NCI-H460 (cell line): ENCODE measurements at places on chromosomes 11 and 22.

GRCh38 chr11:130379276-130379675 is 49.1 kb downstream of the ADAMTS8 start:
- no peak for DNase-seq

GRCh38 chr11:45927684-45928413 is 5.4 kb downstream of the LARGE2 start:
- DNase-seq: no peak

GRCh38 chr22:46038516-46039430 is 61.8 kb upstream of the WNT7B start:
- DNase-seq: no peak

DNA sequence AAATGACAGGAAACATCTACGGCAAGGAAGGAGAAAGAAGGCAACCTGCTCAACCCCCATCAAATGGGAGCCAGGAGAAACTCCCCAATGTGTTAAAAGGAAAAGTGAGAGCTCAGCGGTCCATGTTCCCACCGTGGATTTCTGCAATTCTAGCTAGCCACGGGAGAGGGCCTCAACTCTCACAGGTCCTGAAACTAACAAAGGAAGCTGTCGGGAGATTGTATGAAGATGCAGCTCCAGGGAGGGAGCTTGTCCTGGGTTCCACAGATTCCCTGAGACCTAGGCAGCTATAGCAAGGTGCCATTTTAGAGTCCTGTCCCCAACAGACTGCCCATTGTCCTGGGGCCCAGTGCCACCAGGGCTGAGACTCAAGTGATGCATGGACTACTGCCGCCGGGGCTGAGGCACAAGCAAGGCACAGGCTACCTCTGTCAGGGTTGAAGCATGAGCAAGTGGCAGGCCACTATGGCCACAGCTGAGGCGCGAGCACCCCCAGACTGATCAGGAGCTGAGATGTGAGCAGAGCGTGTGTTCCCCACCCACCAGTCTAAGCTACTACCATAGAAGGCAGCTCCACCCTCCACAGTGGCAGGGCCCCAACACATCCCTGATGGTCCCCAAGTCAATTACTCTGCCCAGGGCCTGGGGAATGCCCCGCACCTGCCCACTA is 31.3 kb downstream of the RSF1 start:
- DNase-seq: no peak

GRCh38 chr11:71955898-71956456 is 27.1 kb downstream of the RNF121 start:
- no peak for DNase-seq

DNA sequence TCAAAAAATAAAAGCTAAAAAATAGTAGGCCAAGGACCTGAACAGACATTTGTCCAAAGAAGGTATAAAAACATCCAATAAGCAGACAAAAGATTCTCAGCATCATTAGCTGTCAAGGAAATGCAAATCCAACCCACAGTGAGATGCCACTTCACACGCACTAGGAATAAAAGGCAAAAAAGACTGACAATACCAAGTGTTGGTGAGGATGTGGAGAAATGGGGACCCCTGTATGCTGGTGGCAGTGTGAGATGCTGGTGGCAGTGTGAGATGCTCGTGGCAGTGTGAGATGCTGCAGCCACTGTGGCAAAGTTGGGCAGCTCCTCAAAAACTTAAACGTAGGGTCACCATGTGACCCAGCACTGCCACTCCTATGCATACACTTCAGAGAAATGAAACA is 38.0 kb downstream of the WNT7B start:
- no peak for DNase-seq

DNA sequence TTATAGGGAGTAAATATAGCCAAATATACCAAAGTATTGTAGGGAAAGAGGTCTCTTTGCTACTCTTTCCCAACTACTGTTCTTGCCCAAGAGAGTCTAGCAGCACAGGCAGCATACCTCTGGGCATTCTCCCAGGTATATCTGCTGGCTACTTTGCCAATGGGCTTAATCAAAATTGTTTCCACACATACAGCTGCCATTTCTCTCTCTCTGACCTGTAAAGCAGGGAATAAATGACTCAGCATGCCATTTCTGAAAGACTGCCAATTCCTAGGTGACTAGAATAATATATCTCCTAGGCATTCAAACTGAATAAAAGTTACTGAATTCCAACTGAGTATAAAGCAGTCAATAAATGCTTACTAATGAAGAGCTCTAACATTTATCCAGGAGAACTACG is 44.6 kb downstream of the RDX start:
- peak; percentile 8 for DNase-seq

- peak; percentile 13 for DNase-seq
These were observed 31.6 kb downstream of the EIF3F start for GRCh38 chr11:8018484-8019313.

DNA sequence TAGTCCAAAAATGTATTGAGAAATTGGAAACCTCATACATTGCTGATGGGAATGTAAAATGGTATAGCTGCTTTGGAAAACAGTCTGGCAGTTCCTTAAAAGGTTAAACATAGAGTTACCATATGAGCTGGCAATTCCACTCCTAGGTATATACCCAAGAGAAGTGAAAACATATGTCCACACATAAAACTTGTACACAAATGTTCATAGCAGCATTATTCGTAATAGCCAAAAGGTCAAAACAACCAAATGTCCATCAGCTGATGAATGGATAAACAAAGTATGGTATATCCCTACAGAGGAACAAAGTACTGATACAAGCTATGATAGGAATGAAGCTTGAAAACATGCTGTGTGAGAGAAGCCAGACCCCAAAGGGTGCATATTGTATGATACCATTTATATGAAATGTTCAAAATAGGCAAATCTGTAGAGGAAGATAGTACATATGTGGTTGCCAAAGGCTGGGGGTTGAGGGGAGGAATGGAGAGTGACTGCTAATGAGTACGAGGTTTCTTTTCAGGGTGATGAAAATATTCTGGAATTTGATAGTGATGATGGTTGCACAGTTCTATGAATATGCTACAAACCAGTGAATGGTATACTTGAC is 85.8 kb downstream of the ZBTB16 start:
- DNase-seq: no peak

DNA sequence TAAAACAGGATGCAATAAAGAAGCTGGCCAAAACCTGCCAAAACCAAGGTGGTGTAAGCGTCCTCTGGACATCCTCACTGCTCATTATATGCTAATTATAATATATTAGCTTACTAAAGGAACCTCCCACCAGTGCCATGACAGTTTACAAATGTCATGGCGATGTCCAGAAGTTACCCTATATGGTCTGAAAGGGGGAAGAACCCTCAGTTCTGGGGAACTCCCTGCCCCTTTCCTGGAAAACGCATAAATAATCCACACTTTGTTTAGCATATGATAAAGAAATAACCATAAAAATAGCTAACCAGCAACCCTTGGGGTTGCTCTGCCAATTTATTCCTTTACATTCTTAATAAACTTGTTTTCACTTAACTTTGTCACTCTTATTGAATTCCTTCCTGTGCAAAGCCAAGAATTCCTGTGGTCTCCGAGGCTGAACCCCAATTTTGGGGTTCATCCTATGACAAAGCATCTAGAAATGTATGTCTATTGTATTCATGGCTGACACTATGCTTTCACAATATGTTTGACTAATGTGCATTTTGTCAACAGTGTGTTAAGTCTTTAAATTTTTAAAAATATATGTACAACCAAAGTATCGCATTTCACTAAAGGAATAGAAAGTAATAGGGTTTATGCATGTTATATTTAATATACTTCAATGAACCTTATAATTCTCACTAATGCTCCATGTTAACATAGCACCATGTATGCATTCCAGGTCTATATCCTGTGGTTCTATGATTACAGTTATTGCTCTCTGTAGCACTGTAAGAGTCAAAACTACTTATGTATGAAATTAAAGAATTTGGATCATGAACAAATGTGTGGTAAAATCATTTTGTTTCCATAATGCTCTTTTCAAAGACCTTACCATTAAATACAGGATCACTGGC is 25.1 kb downstream of the LGR4 start:
- DNase-seq: no peak

GRCh38 chr11:120649316-120649715 is 137.8 kb downstream of the GRIK4 start:
- DNase-seq: no peak

GRCh38 chr11:46526216-46527215 is 67.3 kb downstream of the AMBRA1 start:
- no peak for DNase-seq

DNA sequence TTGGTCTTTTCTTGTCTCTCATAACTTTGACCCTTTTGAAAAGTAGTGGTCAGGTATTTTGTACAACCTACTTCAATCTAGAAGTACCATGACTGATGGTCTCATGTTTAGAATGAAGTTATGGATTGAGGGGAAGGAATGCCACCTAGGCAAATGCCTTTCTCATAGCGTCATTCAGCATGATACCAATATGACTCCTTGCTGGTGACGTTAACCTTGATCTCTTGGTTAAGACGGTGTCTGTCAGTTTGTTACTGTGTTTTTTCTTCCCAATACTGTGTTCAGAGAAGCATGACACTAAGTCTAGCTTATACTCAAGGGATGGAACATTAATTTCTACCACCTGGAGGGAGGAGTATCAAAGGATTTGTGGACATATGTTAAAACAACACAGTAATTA is 130.9 kb downstream of the KIF18A start:
- DNase-seq: no peak

DNA sequence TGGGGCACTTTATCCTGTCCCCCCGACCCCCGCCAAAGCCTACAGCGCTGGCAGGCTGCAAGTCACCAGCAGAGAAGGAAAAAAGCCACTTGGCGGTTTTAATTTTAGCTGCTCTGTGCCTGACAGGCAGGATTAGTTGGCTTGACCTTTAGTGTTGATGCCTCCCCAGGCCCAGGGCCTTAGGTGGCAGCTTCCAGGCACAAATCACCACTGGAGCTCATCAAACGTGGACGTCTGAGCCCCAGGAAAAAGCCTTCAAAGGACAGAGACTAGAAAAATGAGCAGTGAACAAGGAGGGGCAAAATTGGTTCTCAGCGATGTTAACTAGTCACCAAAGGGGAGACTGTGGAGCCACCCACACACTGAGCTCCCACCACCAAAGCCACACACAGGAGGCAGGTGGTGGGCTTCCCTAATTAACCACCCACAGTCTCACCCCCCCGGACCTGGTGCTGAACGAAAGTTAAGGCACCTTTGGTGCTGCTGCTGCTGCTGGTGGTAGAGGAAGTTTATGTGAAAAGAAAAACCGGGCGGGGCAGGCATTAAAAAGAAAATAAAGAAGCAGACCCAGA is 4.4 kb upstream of the PYGM start:
- no peak for DNase-seq

- DNase-seq: no peak
These were observed 42.8 kb downstream of the TRIOBP start for GRCh38 chr22:37739611-37740049.

- DNase-seq: no peak
These were observed 7.7 kb downstream of the SLC37A2 start for GRCh38 chr11:125070699-125071254.

DNA sequence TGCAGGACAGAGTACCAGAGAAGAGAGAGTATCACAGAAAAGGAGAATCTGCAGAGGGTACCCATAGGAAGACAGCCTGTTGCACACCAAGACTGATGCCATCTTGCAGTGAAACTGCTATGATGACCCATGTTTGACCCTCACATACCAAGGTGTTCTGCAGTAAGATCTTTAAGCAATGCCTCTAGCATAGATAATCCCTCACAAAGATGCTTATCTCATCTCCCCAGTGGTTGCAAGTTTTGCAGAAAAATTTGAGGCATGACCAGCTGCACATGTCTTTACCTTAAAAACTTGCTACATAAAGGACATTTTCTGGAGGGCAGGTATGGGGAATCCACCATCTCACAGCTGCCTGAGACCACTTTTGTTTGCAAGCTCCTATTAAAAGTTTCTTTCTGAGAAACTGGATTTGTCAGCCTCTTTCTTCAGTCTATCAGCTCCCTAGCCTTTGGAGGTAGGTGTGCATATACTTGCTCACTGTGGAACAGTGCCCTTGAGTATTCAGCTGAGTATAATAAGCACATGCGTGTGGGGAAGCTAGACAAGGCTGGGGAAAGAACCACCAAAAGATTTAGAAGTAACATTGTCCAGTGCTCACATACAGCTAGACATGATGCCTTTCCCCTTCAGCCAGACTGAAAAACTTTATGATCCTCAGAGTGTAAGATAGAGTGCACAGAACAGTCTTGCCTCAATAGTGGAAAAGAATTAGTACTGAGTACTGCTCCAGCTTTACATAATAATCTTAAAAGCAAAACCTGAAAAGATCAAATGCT is 100.3 kb upstream of the TEAD1 start:
- DNase-seq: no peak

GRCh38 chr22:46770726-46771125 is 8.3 kb downstream of the TBC1D22A start:
- DNase-seq: no peak
